ENCODE measurements at places on chromosomes 5 and 9.

GRCh38 chr5:149420545-149421371, 41.7 kb upstream of the IL17B start:
- DNase-seq = peak; percentile 84

- no peak for DNase-seq
These were observed 29.3 kb upstream of the AFAP1L1 start for GRCh38 chr5:149242339-149242738.

- DNase-seq = no peak
These were observed 2149.4 kb upstream of the ACO1 start for GRCh38 chr9:30235068-30235467.

DNA sequence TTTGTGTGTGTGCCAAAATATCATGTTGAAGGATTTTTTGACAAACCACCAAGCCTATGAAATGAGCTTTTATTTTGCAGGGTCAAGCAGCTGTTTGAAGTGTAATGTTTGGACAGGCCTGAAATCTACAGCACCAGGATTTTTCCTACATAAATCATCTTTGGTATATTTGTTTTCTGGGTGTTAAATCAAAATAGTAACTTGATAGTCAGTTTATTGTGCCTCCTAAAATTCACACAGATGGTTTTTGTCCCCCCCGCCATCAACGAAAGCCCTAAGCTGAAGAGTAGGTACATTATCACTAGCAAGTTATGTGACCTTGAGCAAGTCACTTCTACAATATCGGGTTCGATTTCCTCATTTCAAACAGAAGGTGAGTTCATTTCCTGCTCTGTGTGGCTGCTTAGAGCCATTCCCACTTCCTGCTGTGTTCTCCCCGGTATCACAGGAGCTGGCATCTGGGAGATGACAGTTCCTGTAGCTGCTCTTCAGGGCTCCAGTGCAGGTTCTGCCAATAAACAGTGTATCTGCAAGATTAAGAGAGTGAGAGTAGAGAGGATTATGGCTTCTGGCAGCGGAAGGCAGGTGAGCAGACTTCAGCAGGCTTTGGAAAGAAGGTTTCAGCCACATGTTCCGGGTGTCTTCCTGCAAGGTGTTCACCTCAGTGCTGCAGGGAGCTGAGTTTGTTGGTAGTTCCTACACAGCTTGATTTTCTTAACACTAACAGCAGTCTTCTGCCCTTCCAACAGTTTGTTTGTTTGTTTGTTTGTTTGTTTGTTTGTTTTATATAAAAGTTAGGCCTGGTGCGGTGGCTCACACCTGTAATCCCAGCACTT, 48.4 kb upstream of the GNE start:
- DNase-seq = no peak

GRCh38 chr5:16922430-16922829, 13.7 kb downstream of the MYO10 start:
- DNase-seq = no peak

DNA sequence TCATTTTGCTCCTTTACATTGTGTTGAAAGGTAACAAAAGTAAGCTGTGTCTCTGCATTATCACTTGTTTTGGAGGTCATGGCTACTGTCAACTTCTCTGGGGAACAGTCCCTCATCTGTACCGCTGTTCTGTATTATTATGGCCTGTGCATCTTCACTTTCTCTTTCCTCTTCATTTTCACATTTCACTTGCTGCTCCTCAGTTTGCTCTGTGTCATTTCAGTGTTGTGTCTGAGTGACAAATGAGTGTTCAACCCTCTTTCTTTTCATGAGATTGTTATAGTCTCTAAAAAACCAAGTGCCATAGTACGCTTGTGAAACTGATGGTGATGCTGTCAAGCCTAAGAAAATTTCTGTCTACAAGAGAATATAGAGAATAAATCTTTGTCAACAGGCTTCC, 122.0 kb upstream of the FER start:
- no peak for DNase-seq

DNA sequence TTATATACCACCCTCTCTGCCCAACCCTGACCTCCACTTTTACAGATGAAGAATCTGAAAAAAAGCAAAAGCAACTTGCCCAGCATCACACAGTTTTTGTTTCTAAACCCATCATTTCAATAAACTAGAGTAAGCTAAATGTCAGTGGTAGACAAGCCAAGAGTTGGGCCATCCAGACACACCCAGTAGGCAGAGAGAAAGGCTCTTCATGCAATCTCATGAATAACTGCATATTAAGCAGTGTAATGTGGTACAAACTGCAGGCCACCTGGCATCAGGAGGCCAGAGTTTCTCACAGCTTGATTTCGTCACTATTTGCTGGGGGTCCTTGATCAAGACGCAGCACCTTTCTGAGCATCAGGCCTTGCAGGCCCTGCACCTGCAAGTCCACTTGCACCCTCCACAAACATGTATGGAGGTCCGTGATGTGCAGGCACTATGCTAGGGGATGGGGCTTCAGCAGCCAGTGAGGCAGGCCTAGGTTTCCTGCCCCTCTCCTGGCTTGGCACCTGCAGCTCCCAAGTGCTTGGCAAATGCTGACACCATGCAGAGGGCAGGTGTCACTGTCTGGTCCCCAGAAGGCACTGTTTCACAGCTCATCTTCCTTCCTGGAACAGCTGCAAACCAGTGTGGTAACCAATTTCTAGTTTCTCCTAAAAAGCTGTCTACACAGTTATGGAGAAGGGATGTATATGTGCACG, 29.8 kb downstream of the ADAM19 start:
- no peak for DNase-seq

DNA sequence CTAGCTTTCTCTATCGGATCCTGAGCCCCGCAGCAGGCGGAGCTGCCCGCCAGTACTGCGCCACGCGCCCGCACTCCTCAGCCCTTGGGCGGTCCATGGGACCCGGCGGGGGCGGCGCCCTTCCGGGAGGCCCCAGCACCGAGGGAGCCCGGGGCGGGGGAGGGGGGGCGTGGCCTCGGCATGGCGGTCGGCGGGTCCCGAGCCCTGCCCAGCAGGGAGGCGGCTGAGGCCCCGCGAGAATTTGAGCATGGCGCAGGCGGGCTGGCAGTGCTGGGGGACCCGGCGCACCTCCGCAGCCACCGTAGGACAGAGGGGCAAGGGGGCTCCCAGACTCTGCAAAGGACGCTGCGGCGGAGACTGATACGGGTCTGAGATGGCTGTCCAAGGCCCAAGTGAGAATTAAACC, 6.8 kb downstream of the ZDHHC11B start:
- DNase-seq = no peak

DNA sequence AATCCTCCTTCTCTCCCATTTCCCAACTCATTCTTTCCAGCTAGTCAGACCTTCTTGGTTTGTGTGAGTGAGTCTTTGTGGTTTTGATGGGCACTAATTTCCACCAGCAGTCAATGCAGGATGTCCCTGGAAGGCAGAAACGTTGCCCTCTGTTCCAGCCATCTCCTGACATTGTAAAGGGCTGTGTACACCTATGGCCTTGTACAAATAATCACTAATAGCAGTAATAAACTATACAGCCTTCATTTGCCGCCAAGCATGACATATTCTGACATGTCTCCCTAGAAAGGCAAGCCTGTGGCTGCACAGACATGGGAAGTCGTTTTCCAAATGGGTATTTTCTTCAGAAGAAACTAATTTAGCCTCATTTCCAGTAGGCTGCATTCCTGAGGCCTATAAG, 18.4 kb upstream of the DENND1A start:
- no peak for DNase-seq

DNA sequence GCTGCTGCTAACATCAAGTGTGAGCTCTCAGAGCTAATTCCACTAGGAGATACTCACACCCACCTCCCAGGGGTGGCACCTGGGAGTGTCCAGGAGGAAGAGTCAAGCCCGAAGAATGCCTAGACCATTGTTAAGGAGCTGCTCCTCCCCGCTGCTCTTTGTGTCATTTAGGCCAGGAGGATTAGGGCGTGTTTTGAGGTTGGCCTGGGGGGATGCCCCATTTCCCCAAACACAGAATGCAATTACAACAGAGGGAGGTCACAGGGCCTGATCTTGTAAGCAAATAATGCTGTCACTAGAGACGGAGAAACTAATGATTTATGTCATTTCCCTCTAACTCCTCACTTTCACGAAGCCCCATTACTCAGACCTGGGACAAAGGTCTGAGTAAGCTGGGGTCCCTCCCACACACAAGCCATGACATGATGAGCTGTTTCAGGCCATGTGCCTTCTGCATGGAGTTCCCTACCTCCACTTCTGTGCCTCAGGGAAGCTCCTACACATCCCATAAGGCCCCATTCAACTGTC, 312.5 kb downstream of the ACTL7B start:
- DNase-seq = no peak

- DNase-seq = no peak
These were observed 8.0 kb downstream of the LRRC26 start for GRCh38 chr9:137161558-137162486.

DNA sequence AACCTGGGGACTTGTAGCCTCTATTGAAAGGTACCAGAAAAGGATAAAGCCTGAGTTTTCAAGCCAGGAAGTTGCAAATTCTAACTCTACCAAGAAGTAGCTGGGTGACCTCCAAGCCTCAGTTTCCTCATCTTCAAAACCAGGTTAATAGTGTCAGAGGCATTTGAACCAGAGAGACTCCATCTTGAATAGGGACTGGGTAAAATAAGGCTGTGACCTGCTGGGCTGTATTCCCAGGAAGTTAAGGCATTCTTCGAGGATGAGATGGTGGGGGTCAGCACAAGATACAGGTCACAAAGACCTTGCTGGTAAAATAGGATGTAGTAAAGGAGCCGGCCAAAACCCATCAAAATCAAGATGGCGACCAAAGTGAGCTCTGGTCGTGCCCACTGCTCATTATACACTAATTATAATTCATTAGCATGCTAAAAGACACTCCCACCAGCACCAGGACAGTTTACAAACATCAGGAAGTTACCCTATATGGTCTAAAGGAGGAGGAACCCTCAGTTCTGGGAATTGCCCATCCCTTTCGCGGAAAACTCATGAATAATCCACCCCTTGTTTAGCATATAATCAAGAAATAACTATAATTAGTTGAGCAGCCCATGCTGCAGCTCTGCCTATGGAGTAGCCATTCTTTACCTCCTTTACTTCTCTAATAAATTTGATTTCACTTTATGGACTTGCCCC, 3.8 kb upstream of the SERINC5 start:
- no peak for DNase-seq

DNA sequence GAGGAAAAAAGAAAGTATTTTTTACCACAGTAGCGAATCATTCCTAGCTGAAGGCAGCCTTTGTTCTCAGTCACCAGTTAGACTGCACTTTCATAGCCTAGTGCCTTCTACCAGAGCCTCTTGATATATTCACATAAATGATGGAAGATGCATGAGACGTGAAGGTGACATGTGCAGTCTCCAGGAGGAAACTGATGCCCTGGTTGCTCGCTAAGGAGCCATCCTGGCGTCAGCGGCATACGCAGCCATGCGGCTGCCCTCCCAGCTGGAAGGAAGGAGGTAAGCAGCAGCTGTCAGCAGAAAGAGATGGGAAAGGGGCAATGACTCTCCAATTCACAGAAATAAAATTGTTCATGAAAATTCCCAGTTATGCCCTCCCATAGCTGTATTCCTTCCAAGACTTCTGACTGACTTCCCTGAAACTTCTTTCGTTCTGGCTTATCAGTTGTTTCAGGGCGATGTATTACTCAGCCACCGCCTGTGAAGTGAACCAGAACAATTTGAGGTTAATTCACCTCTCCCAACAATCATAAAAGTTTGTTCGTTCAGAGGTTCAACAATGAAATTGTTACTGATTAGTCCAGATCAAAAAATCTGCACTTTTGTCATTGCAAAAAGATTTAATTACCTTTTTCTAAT, 331.2 kb downstream of the NR2F1-AS1 start:
- DNase-seq = no peak

GRCh38 chr5:164679461-164679860, 1174.0 kb downstream of the MAT2B start:
- DNase-seq = no peak

GRCh38 chr9:131719262-131719908, 20.5 kb downstream of the RAPGEF1 start:
- no peak for DNase-seq

- no peak for DNase-seq
These were observed 83.7 kb upstream of the SMIM15 start for GRCh38 chr5:61245936-61246335.

DNA sequence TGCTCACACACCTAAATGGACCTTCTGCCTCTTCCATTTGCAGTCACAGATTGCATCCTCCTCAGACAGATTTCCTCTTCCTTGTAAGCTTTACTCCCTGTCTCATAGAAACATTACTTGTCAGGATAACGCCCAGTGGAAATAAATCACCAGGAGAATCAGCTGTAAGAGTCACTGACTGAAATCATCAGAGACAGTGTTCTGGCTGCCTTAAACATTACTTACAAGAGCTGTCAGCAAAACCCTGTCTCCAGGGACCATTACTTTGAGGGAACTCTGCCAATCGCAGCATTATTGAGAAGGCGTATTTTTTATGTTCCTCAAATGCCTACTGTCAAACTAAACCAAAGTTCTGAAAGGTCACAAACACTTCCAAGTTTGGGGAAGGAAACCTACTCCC, 5.9 kb downstream of the DPYSL3 start:
- no peak for DNase-seq

GRCh38 chr5:149706158-149706557, 24.0 kb upstream of the PPARGC1B start:
- no peak for DNase-seq

DNA sequence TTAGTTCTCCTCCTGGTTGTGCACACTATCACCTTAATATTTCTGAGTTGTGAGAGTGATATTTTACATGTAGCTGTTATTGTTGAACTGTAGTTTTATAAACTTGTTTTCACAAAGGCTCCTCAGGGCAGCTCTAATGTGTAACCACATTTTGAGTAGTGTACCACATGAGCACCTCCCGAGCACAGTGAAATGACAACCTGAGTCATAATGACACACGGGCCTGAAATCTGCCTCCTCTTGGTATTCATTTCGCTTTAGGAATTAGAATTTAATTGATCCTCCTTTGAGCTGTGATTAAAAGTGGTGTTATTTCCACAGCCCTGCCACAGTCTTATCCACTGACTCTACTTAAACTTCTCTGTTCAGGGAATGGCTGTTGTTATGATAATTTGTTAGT, 7.9 kb downstream of the MTRR start:
- no peak for DNase-seq

- peak; percentile 79 for DNase-seq
These were observed 138.9 kb downstream of the RGS3 start for GRCh38 chr9:113602126-113603047.

DNA sequence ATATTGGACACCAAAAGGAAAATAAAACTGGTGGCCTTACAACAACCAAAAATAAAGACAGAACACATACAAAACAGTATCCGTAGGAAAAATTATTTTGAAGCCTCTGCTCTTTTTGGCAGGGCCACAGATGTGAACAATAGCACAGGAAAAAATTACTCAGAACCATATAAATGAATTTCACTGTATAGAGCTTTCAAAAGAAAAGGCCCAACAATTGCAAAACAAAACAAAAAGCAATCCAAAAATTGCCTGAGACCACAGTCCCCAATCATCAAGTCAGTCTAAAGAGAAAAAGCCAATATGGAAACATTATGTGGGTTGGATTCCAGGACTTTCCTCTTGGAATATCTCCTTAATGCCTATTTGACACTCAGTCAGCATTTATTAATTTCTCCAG, 243.8 kb downstream of the CEMIP2 start:
- DNase-seq = no peak

Data from ovary (tissue), 10 donors.